ENCODE measurements at places on chromosomes 6 and 20.

GRCh38 chr6:68252632-68253031 is 382.4 kb upstream of the ADGRB3 start:
- DNase-seq: no peak

DNA sequence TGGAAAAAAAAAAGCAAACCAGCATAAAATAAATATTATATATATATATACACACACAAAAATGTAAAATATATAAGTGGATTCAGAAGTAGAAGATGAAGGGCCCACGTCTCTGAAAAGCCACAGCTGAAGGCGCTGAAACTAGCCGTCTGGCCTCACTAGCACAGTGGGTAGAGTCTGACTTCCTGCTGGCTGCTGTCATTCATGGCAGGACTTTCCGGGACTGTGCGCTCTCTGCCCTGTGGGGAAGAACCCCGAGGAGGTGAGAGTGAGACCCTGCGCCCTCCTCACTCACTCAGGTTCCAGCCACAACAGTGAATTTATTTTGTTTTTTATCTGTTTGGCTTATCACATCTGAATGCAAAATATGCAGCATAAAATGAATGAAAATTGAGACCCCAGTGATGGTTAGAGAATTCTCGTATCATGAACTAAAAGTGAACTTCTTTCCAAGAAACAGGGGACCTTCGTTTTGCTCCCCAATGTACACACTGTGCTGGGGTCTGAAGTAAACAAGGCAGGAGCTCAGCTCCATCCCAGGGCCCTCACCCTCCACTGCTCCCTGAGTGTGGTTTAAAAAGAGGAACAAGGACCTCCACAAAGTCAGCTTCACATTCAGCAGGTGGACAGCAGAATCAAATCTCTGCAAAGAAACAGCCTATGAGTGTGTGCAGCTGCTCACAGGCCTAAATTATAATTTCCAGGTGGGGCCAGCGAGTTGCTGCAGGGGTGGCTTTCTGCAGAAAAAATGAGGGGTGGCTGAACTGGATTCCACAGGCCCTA is 1.3 kb upstream of the RAMACL start:
- no peak for DNase-seq

DNA sequence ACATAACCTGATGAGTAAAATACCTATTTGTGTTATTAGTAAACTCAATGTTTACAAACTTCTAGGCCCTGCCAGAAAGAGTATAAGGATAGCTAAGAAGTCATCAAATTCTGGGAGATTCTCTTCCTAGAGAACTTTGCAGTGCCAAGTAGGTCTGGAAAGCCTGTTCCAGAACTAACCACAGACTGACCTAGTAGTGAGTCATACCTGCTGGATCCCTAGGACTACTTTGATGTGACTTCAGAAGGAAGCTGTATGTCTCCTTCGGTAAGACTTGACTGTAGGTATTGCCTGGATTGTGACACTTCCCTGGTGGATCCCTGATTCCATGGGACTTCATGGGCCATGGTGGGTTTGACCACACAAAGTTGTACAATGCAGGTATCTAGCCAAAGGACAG is 131.7 kb downstream of the DNAH8 start:
- DNase-seq: no peak

DNA sequence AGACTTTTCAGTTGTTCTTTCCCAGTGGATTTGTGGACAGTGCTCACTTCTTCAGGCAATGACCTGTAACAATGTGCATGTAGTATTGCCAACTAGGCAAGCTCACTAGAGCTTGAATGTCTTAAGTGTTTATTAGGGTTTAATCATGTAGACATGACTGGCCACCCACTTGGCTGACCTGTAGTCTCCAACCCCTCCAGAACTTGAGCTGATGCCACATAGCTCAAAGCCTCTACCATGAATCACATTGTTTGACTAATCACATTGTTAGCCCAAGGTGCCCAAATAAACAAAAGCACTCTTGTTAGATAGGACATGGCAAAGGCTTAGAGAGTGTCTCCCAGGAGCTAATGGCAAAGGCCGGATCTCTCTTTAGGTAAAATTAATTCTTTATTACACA is 272.7 kb downstream of the GRIK2 start:
- no peak for DNase-seq

- DNase-seq: no peak
Observed at GRCh38 chr20:10541668-10542411, 106.7 kb downstream of the SLX4IP start.

- DNase-seq: no peak
Observed at GRCh38 chr6:136677822-136678221, 114.5 kb downstream of the MAP3K5 start.

- DNase-seq: no peak
Observed at GRCh38 chr20:18056174-18057100, 1.3 kb downstream of the OVOL2 start.

DNA sequence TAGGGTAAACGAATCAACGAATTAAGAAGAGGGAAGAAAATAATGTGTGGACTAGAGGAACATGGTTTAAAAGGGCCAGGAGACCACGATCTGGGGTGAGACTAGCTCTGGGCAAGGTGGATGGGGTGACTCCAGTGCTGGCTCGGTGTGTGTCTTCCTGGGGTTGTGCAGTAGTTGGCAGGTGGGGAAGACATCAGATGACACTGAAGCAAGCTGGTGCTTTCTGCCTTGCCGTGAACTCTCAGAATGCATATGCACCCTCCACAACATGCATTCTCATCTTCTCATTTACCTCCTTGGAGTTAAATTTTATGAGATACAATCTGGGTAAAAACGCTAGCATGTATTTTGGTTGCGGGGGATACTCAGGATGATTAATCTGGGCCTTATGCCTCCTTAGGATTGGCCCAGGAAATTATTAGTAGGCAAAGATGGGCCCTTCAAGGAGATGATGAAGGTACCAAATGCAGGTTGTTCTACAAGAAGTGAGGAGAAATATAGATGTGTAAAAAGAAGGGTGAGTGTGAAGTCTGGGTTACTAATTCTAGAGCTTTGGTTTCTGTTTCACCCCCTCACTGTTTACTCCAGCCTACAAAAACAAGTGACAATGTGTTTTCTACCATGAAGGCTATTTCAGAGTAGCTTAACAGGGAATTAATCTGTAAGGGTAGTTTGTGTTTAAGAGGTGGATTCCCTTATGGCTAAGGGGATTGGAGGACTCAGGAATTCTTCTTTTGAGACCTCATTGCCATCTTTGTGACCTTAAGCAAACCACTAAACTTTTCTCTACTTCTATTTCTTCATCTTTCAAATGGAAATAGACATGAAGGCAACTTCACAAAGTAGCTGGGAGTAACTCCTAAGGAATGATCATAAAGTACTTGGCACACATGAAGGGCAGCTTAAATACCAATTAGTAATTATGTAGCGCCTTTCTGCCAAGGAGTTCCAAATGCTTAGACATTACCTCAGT is 71.0 kb upstream of the SUPT3H start:
- no peak for DNase-seq

DNA sequence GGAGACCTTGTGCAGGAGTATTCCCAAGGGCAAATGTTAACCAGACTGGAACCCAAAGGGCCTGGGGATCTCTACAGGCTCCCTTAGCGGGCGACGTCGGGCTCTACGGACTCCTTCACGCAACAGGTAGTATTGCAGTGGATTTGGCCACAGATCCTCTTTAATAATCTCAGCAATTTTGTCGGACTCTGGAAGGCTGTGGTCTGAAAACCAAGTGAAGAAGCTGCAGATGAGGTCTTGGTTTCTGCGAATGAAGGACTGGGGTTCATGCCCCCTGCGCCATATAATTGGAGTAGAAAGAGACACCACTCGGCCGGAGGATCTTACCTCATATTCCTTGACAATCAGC is 1.3 kb downstream of the TSPYL1 start:
- no peak for DNase-seq

- peak; percentile 44 for DNase-seq
Observed at GRCh38 chr6:132813173-132813856, 1.1 kb upstream of the RPS12 start.

DNA sequence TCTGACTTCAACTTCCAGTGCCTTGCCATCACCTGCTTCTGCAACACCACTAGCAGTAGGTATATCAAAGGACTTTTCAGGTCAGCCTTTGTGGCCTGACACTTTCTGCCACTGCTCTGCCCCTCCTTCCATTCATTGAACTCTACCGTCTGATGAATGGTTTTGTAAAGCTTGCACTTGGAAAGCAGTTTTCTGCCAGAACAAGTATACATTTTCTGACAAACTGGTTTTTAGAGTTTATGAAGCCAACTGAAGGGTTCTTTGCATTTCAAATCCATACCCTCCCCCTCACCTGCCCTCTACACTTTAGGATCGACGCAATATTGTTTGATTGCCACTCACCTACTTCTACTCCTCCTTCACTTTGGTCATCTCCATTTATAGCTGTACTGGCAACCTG is 603.1 kb downstream of the HACE1 start:
- DNase-seq: no peak

DNA sequence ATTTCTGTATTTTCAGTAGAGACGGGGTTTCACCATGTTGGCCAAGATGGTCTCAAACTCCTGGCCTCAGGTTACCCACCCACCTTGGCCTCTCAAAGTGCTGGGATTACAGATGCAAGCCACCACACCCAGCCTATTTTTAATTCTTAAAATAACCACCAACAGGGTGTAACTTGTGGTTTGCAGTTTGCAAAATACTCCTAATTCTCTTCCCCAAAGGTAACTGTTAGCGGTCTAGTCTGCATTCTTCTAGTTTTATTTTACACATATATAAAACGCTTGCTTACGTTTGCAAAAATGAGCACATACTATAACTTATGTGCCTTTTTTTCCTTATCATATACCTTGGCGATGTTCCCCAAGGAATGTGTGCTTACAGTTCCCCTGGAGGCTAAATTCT is 25.6 kb upstream of the CHMP4B start:
- DNase-seq: no peak

DNA sequence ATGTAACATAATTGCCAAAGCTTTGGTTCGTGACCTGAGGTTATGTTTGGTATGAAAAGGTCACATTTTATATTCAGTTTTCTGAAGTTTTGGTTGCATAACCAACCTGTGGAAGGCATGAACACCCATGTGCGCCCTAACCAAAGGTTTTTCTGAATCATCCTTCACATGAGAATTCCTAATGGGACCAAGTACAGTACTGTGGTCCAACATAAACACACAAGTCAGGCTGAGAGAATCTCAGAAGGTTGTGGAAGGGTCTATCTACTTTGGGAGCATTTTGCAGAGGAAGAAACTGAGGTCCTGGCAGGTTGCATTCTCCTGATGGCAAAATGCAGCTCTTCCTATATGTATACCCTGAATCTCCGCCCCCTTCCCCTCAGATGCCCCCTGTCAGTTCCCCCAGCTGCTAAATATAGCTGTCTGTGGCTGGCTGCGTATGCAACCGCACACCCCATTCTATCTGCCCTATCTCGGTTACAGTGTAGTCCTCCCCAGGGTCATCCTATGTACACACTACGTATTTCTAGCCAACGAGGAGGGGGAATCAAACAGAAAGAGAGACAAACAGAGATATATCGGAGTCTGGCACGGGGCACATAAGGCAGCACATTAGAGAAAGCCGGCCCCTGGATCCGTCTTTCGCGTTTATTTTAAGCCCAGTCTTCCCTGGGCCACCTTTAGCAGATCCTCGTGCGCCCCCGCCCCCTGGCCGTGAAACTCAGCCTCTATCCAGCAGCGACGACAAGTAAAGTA is 547 bp upstream of the ESR1 start:
- no peak for DNase-seq

DNA sequence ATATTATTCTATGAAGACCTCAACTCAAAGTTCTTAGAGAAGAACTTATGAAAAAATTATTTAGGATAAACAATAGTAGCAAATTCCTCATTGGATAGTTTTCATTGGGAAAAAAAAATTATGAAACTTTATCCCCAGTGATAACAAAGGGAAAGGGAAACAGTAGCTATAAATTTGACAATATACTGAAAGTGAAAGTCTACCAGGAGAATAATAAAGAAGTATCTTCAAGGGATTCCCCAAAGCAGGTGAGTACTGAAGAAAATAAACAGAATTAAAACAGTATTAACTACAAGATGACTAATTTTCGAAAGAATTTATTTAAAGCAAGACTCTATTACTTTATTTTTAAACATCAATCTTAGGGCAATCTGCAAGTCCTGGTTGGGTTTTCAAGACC is 56.4 kb downstream of the REPS1 start:
- no peak for DNase-seq

DNA sequence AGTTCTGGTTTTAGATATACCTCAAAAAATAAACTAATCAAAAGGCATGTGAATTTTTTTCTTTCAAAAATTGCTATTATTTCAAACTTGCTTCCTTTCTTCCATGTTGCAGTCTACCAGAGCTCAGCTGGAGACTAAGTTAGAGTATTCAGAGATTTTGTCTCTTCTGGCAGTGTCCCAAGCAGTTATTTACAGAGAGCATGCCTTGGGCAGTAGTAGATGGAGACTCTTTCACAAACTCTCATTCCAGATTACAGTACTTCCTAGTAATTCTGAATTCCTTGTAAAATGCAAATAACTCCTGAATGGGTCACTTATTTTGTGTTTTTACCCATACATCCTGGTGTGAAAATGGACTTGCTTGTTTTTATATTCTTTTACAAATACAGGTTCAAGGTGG is 703.4 kb downstream of the EPHA7 start:
- DNase-seq: no peak

- DNase-seq: no peak
Observed at GRCh38 chr20:37741570-37741969, 47.7 kb downstream of the CTNNBL1 start.

- DNase-seq: no peak
Observed at GRCh38 chr6:37874726-37875125, 55.2 kb downstream of the ZFAND3 start.

- DNase-seq: no peak
Observed at GRCh38 chr20:58900397-58900796, 47.9 kb downstream of the GNAS start.

DNA sequence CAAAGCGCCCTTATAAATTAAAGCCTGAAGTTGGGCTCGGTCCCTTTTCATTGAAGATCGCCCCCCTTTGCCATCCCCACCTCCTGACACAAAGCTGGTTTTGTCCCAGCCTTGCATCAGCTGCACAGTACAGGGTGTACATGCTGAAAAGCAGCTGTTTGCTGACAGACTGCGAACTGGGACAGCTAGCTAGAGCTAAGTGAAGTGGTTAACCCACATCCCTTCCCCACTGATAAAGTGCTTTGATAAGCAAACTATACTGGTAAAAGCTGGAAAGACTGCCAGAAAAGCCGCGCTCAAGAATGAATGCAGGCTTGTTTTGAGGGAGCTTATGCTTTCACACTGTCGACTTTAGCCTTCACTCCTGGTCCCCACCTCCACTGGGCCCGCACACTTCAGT is 207.3 kb downstream of the GMDS start:
- DNase-seq: peak; percentile 60

GRCh38 chr20:40741507-40742106 is 52.6 kb upstream of the MAFB start:
- peak; percentile 60 for DNase-seq

GRCh38 chr6:81909981-81910900 is 157.8 kb upstream of the TENT5A start:
- DNase-seq: no peak

DNA sequence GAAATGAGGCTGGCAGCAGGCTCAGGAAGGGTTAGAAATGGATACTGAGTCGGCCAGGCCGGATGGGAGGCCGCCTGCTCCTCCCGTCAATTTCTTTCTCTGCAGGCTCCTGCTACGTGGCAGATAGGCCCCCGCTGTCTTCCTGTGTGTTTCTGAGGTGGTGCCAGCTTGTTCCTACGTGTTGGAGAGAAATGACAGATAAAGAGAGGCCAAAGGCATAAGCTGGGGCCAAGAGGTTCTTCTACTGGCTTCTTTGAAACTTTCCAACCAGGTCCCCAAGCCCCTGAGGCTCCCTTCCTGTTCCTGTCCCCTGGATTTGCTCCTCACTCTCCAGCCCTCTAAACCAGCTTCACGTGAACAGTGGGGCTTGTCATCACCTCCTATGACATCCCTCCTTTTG is 76.8 kb downstream of the TCP11 start:
- no peak for DNase-seq

All from activated CD4-positive, alpha-beta memory T cell treated with anti-CD3 and anti-CD28 coated beads, Interleukin-2, amount 10 ng/mL, durations not matched to agents 7 days and 5 days (primary cell).